Stimulated activated CD8-positive, alpha-beta memory T cell treated with anti-CD3 and anti-CD28 coated beads, Interleukin-15, amount 100 ng/mL, for 4 hours (primary cell): ENCODE measurements at places on chromosomes 7 and 10.

DNA sequence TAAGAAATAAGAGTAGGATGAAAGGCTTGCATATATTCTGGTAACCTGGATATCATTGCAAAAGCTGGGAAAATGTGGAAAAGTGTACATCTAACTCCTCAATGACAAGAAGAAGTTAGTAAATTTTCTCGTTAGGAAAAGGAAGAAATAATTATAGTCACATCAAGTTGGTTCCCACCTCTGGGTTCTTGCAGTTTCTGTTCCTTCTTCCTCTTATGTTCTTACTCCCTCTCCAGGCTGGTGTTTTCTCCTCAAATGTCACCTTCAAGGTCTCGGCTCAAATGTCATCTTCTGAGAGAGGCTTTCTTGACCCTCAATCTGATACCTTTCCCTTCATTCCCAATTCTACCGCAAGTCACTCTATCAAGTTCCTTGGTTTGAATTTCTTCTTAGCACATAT lies 64.4 kb downstream of the ENTPD1 start:
- no peak for DNase-seq

DNA sequence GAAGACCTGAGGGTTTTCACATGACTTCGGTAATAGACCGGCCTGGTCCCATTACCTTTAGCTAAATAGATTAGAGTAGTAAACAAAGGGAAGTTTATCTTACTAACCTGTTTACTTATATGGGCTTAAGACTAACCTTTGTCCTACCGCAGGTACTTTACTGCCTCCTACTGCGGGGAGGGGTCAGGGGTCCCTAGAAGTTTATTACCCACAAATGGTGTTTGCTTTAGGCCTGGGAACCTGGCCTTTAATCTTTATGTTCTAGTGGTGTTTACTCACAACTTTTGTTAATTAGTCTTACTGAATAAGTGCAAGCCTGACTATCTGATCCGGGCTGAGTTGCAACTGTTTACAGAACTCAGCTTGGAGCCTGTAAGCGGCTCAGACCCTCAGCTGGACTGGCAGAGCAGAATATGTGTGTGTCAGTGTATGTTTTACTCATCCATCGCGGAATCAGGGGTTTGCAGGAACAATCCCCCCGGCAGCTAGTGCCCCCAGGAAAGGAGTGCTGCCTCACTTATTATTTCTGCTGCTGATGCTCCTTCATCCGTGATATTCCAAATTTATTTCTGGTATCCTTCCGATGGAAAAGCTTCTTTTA lies 578.9 kb upstream of the SEMA3D start:
- no peak for DNase-seq

DNA sequence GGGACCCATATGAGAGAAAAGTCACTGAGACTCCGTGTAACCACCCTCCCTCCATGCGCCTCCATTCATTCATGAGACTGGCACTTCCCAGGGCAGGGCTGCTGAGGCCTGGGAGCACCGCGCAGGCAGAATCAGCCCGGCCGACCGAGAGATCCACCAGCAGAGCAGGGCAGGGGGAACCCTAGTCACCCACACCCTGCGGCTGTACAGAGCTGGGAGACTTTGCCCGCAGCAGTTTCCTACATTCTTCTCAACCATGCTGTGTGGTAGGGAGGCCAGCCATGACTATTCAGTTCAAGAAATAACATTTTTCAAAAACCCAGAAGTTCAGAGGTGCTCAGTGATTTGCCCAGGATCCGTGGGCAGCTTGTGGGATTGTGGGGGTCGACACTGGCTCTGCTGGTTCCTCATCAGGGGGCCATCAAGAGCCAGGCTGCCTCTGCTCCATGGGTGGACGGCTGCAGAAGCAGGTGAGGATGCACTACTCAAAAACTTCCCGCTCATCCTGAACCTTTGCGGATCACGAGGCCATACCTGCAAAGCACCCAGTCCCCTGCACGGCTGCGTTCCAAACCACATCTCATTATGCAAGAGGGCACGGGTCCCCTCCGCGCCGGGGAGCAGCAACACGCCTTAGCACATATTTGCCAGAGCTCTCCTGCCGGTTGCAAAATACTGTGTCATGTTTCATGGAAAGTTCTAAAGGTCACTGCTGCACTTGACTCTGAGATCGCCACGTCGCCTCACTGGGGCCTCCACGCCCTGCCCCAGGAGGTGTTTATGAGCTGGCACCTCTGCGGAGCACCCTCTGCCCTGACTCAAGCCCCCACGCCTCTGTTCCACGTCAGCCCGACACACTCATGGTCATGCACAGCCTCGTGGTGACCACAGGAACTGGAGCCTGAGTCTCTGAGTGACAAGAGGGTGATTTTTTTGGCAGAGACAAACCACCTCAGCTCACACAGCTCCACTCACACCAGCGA lies 132.0 kb downstream of the PRKAG2 start:
- no peak for DNase-seq

- DNase-seq: no peak
Measured at GRCh38 chr7:85573346-85573745, 386.5 kb upstream of the SEMA3D start.

DNA sequence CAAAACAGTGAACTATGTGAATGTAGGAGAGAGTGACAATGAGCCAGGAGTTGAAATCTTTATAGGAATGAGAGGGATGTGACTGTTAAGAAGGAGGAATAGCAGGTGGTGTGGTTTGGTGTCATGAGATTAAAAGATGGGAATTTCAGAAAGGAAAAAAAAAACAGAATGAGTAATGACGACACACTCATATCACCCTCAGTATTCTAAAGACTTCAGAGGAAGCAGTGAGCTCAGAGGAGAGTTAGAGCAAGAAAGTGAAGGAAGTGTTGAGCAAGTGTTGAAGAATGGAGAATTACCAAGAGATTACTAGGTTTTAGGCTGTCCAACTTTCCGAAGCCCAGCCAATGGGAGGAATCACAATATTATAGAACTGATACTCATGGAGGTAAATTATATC lies 220.5 kb upstream of the HGF start:
- DNase-seq: no peak

- DNase-seq: no peak
Measured at GRCh38 chr10:124172181-124172916, 79.0 kb upstream of the CHST15 start.

DNA sequence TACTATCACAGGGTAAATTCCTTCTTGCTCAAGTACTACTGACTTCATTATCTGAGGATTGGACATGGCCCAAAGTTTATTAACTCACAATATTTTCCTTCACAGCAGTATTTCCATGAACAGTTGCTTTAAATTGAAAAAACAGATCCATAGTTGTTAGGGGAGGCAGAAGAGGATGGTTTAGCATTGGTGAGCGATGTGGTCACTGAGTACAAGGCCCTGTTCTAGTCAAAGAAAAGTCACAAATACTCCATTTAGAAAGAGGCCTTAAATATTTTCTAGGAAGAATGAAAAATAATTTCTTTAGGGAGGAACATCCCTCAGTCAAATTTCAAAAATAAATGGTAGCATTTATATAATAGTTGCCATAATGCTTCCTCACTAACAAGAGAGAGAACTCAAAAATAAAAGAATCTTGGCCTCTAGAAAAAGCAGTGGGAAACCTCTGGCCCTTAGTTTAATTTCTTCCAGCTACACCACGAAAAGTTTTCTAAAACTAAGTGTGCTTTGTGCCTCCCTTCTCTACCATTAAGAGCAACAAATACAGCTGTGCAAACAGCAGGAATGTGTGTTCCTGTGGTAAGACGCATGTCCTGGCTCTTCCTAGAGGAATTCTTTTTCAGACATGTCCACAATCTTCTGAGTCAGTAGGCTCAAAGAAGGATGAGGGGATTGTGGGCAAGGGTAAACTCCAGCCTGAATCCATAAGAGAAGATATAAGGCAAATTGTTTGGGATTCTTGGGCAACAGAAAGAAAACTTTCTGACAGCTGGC lies 105.7 kb downstream of the HOXA1 start:
- DNase-seq: no peak

GRCh38 chr10:101812606-101813005 lies 5.6 kb downstream of the OGA start:
- no peak for DNase-seq

- no peak for DNase-seq
Measured at GRCh38 chr7:141461924-141462323, 89.3 kb upstream of the AGK start.

GRCh38 chr10:106900016-106900652 lies 264.4 kb downstream of the SORCS1 start:
- no peak for DNase-seq

DNA sequence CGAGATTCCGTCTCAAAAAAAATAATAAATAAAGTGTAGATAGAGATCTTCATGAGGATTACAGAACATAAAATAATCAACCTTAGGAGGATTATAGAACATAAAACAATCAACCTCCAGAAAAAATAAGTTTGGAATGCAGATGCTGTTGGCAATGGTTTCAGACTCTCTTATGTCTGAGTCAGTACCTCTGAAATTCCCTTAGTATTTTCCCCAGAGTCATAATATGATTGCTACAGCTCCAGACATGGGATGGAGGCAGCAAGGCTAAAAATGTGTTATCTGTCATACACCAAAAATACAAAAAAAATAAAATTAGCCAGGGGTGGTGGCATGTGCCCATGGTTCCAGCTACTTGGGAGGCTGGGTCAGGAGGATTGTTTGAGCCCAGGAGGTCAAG lies 22.2 kb downstream of the CADPS2 start:
- no peak for DNase-seq

DNA sequence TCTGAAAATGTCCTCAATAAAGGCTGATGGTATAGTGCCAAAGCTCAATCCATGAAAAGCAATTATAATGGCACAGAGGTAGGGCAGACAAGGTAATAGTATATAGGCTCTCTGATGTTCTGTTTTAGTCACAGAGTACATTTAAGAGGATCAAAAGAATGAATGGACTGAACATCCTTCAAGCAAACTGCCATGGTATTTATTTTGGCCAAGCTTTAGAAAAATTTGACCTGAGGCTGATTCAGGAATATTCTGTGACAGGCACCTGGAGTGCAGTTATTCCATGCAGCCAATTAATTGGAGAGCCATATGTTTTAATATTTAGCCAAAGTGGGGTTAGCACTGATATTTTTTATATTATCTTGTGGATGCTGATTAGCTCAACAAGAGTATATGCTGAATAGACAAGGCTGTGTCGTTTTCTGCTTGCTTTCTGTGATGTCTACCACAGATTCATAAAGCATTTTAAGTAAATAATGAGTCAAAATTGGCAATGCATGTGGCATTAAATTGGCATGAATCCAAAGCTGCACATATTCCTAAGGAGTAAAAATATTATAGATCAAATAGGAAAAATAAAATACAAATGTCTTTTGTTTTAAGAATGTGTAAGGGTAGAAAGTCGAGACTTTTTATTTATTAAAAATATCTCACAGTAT lies 177.4 kb downstream of the PCLO start:
- DNase-seq: no peak

- DNase-seq: no peak
Measured at GRCh38 chr7:20136647-20137046, 80.5 kb downstream of the MACC1 start.
